ENCODE measurements at places on chromosomes 3 and 15.
A peak's percentile ranks its signal among the peaks of the same experiment; 100 is the strongest.

- no peak for DNase-seq
These were observed 132.5 kb downstream of the APBA2 start for GRCh38 chr15:29018120-29018805.

DNA sequence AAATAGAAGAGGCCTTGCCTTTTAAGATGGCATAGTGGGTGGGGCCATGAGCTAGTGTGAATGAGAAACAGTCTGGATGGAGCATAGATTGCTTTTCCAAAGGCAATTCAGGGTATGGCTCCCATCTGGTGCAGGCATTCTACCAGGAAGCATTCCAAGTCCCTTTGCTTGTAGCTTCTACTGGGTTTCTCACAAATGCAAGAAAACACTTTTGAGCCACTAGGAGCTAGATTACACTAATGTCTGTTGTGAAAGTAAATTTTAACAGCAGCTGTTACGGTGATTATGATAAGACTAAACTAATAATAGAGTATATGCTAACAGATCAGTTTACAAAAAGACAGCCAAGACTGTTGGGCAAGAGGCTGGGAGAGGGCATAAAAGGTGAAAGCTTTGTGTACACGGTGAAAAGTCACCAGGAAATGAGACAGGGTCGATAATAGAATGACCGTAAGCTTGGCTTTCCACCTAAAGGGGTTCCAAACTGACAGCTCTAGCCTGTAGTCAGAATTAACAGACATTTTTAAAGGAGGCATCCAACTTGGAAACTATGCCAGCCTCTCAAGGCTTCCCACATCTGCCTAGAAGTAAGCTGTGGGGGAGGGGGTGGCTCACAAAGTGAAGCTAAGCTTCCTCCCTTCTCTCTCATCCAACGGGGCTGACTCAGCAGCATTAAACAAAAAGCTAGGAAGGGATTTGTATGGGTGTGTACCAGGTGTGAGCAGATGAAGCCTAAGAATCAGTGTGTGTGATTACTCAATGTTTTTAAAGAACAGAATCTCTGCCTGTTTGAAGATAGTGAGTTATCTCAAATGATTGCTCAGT, 61.1 kb upstream of the GPD1L start:
- no peak for DNase-seq

GRCh38 chr3:57169872-57170623, 4.9 kb upstream of the IL17RD start:
- DNase-seq, result peak; percentile 41

DNA sequence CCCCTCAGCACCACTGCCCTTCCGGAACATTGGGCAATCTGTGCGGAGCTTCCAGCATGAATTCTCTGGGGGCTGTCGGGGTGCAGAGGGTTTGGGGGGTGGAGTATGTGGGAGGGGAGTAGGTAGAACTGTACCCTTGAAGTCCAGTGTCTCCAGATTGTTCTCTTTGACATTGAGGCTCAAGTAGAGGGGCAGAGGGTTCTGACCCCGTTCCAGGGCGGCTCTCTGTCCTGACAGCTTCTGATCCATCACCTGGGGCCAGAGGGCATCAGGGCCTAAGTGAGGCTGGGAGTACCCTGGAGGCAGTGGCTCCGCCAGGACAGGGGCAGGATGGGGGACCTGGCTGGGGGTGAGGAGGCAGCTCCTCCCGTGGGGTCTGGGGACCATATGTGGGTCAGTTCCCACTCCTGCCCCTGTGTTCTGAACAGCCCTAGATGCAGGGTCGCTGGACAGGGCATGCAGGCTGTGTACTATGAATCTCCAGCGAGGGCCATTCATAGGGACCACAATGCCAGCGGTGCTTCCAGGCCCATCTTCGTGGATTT, 22.1 kb downstream of the PLA2G4D start:
- no peak for DNase-seq

- no peak for DNase-seq
These were observed 8.7 kb downstream of the SRP14 start for GRCh38 chr15:40029979-40030893.

DNA sequence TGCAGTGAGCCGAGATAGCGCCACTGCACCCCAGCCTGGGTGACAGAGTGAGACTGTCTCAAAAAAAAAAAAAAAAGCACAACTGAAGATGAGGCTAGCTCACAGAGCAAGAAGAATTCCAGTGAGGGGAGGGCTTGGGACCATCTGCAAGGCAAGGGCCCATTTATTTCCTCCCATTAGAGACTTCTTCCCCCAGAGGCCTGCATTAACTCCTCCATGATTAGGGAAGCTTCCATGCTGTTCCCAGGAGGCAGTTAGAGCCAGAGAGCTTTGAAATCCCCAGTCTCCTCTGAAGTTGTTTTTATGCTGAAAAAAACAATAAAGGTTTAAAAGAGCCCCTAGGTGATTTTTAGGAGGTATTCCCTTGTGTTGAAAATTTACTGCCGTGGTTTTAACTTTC, 54.3 kb upstream of the ADCY5 start:
- DNase-seq, result no peak

DNA sequence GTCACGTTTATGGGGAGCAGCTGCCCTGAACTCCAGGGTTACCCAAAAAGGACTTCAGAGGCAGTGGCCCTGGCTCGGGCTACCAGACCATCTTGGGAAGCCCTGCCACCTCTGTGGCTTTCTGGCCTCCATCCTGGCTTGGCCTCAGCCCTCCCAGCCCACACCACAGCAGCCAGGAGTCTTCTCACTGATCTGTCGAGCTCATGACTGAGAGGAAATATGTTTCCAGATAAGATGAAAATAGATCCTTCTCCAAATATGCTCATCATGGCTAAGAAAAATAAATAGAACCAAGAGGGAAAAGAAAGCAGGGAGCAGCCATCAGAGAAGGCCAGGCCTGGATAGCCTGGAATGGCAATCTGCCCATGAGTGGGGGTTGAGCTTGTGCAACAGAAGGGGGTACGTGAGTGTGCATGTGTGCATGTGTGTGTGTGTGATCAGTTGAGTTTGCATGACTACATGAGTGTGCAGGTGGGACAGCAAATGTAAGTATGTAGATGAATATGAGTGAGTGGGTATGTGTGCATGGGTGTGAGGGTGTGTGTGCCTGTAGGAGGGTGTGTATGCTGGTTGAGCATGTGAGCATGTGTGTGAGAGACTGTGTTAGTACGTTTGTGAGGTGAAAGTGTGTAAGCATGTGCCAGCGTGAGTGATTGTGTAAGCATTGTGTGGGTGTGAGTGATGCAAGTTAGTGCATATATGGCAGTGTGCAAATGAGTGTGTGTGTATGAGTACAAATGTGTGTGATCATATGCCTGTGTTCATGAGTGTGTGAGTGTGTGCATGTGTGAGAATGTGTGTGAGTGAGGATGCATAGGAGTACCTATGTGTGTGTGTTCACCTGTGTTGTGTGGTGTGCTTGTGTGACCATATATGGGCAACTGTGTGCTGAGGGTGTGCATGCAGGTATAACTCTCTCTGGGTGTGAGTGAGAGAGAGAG, 9.9 kb upstream of the RFT1 start:
- DNase-seq, result no peak

DNA sequence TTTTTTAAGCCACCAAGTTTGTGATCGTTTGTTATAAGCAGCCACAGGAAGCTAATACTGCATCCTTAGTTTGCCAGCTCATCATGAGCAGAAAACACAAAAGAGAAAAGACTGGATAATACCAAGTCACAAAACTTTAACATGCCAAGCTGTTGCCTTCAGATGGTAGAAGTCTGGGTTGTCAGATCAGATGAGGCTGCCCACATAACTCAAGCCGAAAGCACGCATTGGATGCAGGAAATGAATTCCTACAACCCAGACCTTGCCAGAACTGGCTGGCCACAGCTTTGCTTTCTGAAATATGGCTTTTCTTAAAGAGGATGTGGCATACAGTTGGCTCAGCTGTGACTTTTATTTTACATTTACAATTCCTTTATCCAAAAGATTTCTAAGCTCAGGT, 118.3 kb upstream of the NEO1 start:
- DNase-seq, result no peak

DNA sequence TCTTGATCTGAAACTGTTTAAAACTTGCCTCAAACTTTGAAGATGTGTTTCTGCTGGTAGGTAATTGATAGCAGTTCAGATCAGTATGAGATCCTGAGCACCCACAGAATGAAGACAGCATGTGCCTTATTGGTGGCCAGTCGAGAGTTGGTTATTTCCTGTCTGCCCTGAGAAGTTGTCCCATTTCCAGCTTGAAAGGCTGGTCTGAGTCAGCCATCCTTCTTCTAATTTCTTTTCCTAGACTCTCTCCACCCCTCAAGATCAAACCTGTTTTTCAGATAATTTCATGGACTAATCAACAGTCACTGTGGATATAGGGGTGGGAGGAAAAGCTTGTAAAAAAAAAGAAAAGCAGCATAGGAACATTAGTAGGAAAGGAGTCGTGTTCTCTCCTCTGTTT, 464.4 kb downstream of the FOXP1 start:
- no peak for DNase-seq

DNA sequence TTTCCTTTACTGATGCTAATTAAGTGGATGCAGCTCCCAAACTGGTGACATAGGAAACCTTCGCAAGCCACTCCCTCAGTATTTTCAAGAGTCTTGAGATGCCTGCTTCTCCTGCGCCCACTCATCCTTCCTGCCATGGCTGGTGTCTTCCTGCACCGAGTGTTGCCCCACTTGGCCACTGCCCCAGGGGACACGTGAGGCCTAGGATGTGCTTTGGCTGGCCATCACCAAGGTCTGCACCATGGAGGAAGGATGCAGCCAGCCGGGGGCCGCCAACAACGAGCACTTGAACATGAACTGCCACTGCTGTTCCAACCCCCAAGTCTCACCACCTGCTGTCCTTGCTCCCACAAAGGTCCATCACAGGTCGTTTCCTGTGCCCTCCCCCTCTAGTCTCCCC, 34.1 kb downstream of the EPHB3 start:
- no peak for DNase-seq

GRCh38 chr15:33670567-33670966, 297.7 kb upstream of the CHRM5 start:
- DNase-seq, result no peak

DNA sequence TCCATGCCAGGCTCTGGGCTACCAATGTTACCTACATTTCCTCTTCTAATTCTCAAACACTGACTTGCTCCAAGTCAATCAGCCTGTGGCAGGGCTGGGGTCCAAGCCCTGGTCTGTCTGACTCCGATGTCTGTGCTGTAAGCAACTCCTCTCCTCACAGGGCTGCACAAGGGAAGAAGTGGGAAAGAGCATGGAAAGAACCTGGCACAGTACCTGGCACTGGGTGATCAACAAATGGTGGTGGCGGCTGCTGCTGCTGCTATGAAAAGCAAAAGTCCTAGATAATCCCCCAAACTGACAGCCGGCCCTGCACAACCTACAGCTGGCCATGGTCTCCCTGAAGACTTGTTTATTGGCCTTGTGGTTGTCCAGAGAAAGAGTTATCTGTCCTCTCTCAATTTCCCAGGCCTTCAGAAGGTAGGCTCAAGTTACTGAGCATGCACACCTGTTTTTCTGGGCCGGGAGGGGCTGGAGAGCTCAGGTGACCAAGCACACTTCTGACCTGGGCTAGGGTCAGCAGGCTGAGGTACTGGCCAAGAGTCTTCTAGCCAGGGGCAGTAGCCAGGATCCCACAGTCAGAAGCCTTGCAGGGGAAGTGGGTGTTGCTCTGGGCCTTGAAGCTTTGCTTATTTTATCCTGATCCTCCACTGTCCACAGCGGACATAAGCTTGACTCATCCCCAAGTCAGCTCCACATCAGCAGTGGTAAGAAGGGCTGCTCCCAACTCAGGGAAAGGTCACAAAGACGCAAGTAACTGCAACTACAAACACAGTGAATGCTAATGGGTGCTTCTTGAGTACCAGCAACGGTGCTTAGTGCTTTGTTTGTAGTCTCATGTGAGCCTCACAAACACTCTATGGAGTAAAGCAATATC, 35.3 kb upstream of the KY start:
- no peak for DNase-seq

DNA sequence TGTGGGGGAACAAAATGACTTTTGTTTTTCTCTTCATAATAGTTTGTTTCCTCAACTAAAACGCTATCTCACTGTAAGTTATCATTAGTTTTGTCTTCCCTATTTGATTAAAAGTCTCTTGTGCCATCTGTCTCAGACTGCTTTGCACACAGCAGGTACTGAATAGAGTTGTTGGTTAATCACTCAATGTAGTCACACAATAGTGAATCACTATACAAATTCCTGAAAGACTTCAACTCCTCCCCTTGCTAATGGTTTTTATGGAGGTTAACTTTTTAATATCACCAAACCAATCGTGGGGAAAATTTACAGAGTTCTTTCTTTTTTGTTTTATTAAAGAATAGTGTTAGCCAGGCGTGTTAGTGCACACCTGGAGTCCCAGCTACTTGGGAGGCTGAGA, 2.6 kb upstream of the NGLY1 start:
- DNase-seq, result no peak

GRCh38 chr3:185813205-185813604, 11.6 kb downstream of the IGF2BP2 start:
- DNase-seq, result no peak

GRCh38 chr15:92634060-92634459, 21.5 kb downstream of the FAM174B start:
- DNase-seq, result no peak

- DNase-seq, result no peak
These were observed 968.2 kb upstream of the NR2F2 start for GRCh38 chr15:95362306-95362705.

DNA sequence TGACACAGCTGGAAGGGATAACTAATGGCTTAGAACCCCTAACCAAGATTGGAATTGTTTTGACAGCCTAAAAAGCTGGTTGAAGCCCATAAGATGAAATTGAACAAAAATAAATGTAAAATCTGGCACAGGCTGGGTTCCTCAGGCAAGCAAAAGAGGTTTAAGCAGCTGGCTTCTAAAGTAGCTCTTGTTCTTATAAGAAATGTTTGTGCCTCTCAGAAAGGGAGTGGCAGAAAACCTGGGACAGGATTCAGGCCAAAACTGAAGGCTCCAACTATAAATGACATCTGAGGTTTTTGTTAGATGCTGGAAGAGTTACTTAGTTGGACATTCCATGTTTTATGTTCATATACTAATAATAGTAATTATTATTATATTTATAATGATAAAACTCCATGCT, 378.3 kb downstream of the CNTN4 start:
- DNase-seq, result no peak

- no peak for DNase-seq
These were observed 24.7 kb downstream of the MYO5A start for GRCh38 chr15:52503788-52504496.

DNA sequence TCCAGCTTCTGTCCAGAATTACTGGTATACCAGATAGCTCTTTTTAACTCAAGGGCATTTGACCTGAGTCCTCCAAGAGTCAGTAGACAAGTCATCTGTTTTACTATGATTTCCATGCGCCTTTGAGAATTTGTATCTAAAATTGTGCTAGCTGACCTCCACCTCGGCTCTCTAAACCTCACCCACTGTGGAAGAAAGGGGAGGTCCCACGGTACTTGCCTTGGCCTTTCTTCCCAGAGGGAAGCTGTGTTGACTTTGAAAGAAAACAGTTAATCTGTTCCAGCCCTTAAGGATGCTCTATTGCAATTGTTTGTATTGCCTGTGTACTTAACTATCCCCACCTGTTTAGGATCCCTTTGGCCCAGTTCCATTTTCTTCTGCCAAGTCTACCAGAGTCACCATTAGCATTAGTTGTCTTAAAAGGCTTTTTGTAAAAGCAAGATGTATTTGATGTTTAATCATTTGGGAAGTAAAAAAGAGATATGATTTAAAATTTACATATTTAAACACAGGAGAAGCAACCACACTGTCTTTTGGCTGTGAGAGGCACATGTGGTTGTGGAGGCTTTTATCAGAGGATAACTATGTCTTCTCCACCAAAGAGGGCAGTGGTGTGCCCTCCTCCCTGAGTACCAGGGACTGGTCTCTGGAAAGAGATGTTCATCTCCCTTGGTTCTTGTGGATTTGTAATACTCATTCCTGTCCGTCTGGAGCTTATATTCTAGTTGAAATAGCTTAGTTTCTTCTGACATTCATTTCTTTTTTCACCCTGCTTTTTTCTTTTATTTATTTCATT, 88.8 kb downstream of the CRTC3 start:
- no peak for DNase-seq

- DNase-seq, result no peak
These were observed 235.1 kb downstream of the RYR3 start for GRCh38 chr15:33545866-33546265.

Measured in substantia nigra (tissue), 51 donors.